ENCODE measurements at places on chromosomes 12 and 14.

- no peak for DNase-seq
Observed at GRCh38 chr12:41661141-41661765, 473.1 kb downstream of the PDZRN4 start.

DNA sequence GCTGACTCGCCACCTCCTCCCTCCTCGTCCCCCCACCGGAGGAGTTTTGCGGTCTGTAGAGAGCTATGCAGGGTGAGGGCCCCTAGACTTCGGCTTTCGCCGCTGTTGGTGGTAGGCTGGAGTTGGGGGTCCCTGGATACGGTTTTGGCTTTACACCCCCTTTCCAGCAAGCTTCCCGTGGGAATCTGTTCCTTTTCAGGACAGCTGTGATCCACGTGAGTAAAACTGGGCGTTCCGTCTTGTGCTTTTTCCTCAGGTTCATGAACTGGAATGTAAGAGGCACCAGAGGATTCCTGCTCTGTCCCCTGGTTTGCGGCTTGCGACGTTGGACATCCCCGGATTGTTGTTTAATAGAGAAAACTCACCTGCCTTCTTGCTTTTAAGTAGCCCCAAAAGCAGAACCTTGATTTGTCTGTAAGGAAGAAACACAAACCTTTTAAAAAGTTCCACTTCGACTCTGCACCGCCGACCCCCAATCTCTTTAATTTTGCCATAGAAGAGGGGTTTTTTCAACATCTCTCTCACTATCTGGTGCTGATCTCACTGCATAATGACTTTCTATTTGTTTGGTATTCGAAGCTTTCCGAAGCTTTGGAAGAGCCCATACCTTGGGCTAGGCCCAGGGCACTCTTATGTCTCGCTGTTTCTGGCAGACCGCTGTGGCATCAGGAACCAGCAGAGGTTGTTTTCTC lies 490 bp downstream of the PRORP start:
- peak; percentile 74 for DNase-seq

GRCh38 chr12:72134246-72135020 lies 137.7 kb upstream of the TRHDE start:
- DNase-seq, result no peak

DNA sequence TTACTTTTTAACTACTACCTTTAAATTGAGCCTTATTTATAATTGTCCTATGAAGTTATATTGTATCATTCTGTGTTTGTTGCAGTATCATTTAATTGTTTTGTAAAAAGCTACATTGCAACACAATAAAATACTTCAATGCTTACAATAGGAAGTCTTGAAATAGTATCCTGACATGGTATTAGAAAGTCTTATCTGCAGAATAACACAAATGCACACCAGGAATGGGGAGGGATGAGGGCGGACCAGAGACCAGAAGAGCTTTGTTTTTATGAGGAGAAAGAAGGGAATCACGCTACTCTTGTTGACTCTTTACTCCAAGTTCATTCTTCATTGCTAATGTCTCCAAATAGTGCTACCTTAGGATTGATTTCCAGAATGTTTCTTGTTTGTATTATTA lies 120.2 kb downstream of the MON2 start:
- peak; percentile 38 for DNase-seq

DNA sequence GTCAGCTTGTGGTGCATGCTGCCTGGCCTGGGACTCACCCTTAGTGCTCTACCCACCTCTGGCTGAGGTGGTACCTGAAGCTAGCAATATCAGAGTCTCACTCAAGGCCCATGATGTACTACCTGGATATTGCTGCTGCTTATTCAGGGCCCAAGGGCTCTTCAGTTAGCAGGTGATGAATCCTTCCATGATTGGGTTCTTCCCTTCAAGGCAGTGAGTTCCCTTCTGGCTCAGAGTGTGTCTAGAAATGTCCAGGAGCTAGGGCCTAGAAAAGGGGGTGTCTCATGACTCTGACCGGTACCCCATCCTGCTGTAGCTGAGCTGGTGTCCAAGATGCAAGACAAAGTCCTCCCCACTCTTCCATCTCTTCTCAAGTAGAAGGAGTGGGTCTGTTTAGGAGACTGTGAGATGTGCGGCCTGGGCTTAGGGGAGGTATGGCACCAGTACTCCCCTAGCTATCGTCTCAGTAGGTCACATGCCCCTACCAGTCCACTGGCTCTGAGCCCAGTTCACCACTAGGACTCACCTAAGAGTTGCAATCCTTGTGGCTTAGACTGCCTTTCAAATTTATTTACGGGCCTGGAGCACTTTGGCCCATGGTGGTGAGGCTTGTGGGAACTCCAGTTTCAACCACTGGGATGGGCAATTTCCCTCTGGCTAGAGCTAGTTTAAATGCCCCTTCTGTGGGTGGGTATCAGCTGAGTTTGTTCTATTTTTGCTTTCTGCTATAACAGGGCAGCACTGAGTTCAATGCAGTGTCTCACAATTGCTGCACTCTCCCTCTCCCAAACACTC lies 12.2 kb downstream of the PRORP start:
- DNase-seq, result no peak

DNA sequence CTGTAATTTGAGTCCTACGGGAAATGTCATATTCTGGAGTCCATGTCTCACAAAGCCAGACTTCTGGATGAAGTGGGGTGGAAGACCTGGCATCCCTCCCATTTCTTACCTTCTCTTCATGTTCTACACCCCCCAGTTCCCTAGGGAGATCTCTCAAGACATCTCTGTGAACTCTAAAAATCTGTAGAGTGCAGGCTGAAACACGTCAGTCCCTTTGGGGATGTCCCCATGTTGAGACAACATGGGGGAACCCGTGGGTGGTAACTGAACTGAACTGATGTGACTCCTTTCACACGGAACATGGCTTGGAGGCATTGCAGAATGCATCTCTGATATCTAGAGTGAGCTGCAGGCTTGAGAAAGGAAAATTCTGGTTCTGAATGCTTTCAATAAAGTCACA lies 15.2 kb downstream of the SERPINA12 start:
- no peak for DNase-seq

- DNase-seq, result no peak
Observed at GRCh38 chr14:23570806-23571483, 3.4 kb upstream of the AP1G2 start.

DNA sequence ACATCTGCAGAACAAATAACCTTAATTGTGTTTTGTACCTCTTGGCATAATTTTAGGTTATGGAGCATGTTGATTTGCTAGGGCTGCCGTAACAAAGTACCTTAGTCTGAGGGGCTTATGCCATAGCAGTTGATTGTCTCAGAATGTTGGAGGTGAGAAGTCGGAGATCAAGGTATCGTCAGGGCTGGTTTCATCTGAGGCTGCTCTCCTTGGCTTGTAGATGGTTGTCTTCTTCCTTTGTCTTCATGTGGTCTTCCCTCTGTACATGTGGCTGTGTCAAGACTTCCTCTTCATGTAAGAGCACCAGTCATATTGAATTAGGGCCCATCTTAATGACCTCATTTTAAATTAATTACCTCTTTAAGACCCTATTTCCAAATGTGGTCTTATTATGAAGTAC lies 64.4 kb upstream of the PTHLH start:
- DNase-seq, result no peak

DNA sequence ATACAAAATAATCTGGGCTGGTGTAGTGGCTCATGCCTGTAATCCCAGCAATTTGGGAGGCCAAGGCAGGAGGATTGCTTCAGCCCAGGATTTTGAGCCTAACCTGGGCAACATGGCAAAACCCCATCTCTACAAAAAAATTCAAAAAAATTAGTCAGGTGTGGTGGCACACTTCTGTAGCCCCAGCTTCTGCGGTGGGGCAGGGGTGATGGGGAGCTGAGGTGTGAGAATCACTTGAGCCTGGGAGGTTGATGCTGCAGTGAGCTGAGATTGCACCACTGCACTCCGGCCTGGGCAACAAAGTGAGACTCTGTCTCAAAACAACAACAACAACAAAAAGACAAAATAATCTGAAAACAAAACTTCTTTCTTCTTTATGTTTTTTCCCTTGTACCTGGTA lies 66.0 kb downstream of the TC2N start:
- DNase-seq, result no peak

DNA sequence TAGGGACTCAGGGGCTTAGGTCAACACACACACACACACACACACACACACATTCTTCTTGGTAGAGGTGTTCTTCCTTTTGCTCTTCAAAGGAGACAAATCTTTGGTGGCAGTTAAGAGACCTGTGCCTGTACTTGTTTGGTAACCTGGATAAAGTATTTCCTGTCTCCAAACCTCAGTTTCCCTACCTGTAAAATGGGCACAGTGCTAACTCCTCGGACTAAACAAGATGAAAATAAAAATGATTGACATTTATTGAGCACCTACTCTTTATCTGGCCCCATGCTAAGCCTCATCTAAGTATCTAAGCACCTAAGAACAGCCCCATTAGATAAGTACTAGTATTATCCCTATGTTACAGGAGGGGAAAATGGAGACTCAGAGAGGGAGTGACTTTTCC lies 220.8 kb upstream of the MYL2 start:
- no peak for DNase-seq

- peak; percentile 44 for DNase-seq
Observed at GRCh38 chr14:64035143-64035542, 182.3 kb downstream of the SYNE2 start.

Data from choroid plexus epithelial cell (primary cell).